Effector CD4-positive, alpha-beta T cell (primary cell): ENCODE measurements at places on chromosomes 5 and 9.

DNA sequence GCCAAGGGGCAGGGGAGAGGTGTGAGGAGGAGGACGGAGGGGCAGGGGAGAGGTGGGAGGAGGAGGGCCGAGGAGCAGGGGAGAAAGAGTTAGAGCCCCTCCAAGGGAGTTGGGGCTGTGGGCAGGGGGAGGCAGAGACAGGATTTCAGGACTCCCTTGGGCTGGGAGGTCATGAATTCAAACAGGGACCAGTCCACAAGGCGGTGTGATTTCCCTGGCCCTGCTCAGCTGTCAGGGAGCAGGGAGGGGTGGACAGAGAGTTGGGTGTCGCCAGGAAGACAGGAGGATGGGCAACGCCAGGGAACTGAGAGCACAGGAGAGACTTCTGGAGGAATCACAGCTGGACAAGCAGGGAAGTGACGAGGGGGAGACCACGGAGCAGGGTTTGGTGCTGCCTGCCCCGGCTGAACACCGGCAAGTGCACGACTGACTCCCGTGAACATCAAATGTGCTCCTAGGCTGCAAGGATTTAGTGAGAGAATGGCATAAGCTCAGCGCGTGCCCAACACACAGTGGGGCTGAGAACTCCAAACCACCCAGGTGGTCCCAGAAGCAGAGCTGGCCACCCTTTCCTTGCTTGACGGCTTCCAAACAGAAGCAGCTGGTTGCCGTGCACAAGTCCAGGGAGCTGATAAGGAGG is 17.8 kb upstream of the OLFM1 start:
- DNase-seq: no peak

DNA sequence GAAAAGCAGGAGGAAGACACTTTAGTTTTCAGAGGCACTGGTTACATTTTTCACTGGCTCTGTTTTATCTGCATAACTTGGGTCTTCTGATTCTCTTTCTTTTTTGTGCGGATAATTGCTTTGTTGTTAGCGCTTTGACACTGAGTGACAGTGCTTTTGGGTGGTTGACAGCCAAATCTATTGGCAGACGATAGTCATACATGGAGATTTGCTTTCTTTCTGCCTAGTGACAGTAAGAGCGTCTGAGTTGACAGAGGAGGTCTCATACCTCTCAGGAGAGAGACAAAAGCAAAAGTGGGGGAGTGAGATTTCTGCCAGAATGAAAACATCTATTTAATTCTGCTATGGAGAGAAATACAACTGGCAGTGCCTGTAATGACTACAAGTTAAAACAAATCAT is 2278.0 kb upstream of the WWC1 start:
- no peak for DNase-seq

DNA sequence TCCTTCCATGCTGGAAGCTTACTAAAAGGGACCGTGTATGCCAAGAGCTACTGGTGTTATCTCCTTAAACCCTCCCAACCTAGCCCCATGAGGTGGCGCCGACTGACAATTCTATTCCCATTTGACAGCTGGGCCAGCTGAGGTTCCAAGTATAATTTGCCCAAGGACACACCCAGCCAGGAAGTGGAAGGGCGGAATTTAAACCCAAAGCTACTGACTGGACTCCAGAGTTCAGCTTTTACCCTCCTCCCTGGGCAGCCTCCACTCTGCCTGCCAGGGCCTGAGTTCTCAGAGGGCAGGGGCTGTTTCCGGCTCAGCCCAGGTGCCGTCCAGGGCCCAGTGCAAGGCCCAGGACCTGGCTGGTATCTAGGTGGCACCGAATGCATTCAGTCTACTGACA is 71.8 kb downstream of the C9orf50 start:
- no peak for DNase-seq

- DNase-seq: no peak
Measured at GRCh38 chr9:127316586-127317323, 52.2 kb downstream of the GARNL3 start.

DNA sequence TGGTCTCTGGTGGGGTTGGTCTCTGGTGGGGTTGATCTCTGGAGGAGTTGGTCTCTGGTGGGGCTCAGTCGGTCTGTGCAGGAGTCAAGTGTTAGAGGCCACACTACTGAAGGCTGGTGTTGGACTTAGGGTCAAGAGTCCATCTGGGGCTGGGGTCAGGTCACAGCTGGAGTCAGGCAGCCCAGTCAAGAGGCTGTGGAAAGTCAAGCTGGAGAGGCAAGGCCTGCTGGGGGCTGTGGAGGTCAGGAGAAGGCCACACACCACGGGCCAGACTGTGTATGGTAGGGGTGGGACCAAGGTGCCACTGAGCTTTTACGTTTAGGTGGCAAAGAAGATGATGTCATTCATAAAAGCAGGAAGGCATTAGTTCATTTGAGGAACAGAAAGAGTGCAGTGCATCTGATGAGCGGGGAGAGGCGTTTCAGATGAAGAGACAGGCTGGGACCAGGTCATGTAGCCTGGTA is 16.7 kb upstream of the CD74 start:
- no peak for DNase-seq

GRCh38 chr5:112179290-112179689 is 239.8 kb downstream of the EPB41L4A start:
- DNase-seq: no peak

DNA sequence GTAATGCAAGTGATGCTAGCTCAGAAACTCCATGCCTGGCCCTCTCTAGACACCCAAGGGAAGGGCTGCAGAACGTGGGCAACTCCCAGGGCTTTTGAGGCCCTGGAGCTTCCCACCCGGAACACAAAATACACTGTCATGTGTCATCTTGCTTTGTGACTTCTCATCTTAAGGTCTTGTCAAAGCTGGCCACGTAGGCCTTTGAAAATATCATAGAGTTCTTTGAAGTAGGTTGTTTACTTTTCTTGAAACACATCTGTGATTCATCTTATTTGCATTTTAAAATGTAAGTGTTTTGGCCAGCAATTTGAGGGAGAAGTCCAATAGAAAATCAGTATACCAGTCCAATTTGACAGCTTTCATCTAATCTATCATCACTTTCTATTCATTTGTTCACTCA is 40.2 kb upstream of the PALM2AKAP2 start:
- no peak for DNase-seq

- DNase-seq: no peak
Measured at GRCh38 chr5:109701252-109701651, 11.5 kb downstream of the MAN2A1 start.

GRCh38 chr5:15014809-15015208 is 143.2 kb upstream of the ANKH start:
- DNase-seq: no peak

DNA sequence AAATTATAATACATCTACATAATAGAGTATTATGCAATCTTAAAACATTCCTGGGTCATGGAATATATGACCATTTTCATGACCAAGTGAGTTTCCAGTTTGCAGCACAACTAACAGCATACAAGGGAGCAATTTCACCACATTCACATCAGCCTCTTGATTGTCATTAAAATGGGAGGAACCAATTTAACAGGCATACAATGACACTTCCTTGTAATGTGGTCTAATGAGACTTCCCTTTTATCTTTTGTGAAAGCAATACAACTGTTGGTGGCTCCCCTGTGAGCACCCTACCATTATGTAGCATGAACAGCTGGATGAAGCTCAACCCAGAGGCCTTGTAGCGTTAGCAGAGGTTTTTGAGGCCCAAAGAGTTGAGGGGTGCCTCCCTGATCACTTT is 13.6 kb upstream of the TMOD1 start:
- no peak for DNase-seq
